ENCODE measurements at places on chromosomes 3 and 15. TPM values are rescaled to one million over a fixed set of nuclear protein-coding genes. Genes with fewer than 3 reads are reported as not detected.

DNA sequence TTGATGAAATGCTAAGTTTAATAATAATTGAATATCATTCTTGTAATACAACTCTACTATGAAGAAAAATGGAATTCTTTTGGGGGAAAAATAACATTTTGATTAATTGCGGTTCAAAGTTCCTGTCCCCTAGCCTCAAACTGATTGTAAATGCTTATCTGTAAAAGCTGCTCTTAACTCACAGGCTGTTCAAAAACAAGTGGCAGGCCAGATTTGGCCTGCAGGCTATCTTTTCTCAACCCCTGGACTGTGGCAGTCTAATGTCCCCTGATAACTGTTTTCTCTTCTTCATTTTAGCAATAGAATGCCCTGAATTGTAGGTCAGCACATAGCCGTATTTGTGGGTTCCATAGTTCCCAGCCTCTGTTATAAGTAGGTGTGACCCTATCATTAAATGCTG, 23.5 kb upstream of the SAMMSON start:
- no peak for DNase-seq

The CTXND1 gene
- 0.04 TPM for total RNA-seq

- DNase-seq = peak; percentile 95
Observed at GRCh38 chr3:159765030-159765859, 223.4 kb upstream of the IL12A start.

DNA sequence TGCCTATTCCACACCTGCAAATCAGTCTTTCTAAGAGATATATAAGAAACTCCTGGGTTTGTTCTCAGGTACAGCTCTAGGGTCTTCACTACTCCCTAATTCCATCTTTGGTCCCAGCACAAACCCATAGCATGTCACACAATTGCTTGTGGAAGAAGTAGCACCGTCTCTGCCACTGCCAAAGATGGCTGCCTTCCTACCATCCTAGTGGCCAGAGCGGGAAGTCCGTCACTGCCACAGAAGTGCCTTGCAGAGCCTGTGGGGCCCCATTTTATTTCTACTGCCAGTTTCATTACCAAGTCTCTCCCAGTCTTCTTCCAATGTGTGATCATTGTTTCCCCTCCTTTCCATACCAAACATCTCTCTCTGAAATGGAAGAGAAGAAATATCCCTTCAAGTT, 107.6 kb downstream of the CD47 start:
- DNase-seq = no peak

The EHD4 gene
- 27.3 TPM for total RNA-seq

- DNase-seq = no peak
Observed at GRCh38 chr15:34721157-34721801, 33.5 kb downstream of the GJD2 start.

DNA sequence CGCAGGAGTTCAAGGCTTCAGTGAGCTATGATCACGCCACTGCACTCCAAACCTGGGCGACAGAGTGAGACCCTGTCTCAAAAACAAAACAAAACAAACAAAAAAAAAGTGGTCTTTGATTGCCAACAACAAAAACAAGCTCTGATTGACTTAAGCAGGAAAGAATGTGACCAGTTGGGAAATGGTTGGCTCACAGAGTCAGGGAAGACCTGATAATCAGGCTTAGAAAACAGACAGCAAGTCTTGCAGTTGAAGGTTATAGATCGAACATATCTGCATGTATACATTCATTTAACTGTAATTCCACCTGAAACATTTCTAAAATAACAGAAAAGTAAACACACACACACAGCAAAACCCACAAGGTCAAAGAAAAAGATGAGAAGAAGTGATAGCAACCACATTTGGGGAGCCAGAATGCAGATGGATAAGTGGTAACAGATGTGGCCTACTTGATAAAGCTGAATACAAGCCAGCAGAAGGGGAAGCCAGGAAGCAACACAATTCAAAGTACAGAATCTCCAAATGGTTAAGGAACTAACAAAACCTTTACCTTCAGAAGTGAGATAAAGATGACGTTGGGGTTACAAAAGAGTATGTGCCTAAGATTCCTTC, 699.9 kb upstream of the ZNF385D start:
- peak; percentile 30 for DNase-seq

- no peak for DNase-seq
Observed at GRCh38 chr15:95549168-95549738, 781.2 kb upstream of the NR2F2 start.

DNA sequence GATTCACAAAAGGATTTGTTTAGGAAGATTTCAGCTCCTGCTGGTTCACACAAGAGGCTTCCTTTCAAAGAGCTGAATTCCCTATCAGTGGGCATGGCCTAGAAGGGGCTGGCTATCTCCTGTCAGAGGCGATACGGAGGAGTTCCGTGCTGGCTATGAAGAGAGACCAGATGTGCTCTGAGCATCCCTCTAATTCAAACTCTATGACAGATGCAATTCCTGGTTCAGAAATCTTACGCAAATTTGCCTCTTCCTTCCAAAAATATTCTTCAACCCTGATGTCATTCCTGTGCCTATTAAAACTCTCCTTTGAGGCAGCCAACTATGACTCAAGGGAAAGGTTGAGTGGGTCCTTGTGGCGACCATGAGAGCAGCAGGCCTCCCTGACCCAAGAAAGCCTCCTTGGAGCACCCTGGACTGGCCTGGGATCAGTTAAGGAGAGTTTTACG, 139.3 kb upstream of the HES1 start:
- DNase-seq = no peak

All from lower leg skin (tissue), 4 donors.